ENCODE measurements at places on chromosomes 5 and 9.
A peak's percentile ranks its signal among the peaks of the same experiment; 100 is the strongest.

DNA sequence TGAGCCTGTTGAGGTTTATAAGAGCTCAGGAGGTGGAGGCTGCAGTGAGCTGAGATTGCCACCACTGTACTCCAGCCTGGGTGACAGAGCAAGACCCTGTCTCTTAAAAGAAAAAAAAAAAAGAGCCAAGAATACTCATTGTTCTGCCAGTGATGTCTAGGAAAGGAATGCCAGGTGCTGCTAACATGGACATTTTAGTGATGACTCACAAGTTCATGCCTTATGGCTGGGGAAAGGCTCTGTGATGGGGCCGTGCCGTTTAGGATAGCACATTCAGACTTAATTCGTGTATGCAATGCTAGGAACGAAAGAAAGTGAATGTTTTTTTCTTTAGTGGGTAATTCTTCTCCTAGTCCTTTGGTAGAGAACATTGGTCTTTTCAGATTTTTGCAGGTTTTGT lies 134.2 kb downstream of the ARHGAP26 start:
- no peak for DNase-seq

DNA sequence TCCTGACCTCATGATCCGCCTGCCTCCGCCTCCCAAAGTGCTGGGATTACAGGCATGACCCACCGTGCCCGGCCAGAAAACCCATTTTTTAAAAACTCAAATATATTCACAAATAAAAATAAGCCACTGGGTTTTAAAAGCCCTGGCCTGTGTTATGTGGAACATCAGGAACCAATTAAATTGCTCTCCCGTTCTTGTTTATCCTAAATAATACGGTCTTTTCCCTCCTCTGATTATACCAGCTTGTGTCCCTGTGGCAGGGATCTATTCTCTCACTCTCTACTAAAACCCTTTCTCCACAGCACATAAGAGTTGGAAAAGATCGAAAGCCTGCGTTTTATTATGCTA lies 30.1 kb upstream of the LPAR1 start:
- no peak for DNase-seq

GRCh38 chr5:147643142-147643541 lies 133.3 kb upstream of the DPYSL3 start:
- DNase-seq = no peak

DNA sequence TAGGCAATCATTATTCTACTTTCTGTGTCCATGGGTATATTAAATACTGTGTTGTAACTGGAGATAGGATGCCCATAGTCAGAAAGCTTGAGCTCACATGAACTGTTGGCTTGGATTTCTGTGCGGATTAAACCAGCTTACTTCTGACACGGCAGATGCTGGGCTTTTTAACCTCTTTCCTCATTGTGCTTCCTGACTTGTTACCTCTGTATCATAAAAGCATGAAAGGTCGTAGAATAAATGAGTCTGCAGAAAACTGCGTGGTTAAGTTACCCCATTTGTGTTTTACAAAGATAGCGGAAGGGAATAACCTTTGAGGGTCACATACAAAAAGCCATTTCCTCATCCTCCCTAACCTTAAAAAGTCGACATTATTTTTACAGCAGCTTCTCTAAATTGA lies 199.5 kb upstream of the DMRT1 start:
- DNase-seq = no peak

GRCh38 chr5:95530416-95530815 lies 24.4 kb downstream of the SKIC3 start:
- DNase-seq = peak; percentile 82

DNA sequence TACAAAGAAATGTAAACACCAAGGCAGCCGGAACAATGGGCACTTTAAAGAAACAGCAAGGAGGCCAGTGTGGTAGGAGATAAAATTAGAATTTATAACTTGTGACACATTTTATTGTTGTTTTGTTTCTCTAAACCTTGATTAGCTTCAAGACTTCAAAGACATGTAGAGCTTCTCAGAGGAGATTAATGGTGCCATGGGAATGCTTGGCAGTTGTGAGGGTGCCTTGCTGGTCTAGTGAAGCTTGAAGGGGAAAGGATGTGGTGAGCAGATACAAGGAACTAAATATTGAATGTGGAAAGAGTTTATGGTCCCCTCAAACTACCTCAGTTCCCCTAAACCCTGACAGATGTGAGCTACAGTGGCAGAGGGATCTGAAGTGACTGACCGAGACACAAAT lies 322.4 kb upstream of the ADAMTS16 start:
- DNase-seq = no peak

DNA sequence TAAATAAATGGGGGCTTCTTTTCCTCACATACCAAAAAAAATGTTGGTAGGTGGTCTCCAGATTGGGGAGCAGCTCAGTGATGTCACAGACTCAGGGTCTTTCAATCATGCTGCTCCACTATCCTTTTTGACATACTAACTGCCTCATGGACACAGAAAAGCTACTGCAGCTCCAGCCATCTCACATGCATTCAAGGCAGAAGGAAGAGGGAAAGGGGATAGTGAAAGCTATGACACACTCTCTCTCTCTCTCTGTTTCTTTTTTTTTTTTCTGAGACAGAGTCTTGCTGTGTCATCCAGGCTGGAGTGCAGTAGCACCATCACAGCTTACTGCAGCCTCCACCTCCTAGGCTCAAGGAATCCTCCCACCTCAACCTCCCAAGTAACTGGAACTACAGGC lies 7.9 kb upstream of the ADGRD2 start:
- DNase-seq = no peak

GRCh38 chr5:180689071-180689694 lies 39.8 kb upstream of the FLT4 start:
- DNase-seq = no peak

DNA sequence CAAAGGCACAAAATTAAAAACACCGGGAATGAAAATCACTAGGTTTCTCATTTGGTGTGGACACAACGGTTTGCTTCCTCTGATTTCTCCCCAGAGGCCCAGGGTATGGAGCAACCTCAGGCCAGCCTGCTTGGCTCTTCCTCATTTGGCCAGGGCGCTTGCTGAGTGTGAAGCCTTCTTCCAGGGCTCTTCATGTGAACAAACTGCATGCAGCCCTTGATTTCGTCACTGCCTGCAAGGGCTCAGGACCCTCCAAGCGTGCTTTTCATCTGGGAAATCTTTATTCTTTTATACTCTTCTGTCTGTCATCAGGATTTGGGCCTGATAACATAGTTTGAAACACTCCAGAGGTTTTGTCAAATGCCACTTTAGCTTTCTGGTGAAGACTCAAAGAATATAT lies 122.6 kb upstream of the KLF4 start:
- peak; percentile 55 for DNase-seq

DNA sequence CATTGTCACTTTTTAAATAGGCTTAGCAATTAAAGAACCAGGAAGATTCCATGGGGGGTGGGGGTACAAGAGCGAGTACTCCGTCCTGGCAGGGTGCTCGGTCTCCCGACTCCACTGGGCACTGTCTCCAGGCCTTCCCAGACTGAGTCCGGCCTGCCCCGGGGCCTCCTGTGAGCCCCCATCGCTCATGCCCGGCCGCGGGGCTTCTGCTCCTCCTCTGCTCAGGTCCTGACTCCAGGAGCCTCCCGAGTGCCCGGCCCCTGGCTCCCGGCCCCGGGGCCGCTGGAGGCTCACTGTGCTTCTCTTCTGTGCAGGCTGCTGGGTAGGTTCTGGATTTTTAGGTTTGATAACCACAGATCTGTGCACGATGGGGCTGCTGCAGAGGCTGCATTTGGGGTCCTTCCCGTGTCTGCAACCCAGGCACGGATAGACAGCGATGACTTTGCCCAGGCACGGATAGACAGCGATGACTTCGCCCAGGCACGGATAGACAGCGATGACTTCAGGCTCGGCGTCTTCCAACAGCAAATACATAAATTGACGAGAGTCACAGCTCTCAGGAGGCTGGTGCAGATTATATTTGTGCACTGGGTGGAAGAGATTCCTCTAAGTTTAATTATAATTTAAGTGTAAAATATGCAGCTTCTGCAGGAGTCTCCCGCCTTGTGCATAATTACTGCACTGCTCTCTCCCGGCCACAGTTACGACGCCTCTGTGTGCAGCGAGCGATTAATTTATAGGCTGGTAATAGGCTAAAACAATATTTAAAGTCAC lies 74.8 kb upstream of the RXRA start:
- DNase-seq = no peak

DNA sequence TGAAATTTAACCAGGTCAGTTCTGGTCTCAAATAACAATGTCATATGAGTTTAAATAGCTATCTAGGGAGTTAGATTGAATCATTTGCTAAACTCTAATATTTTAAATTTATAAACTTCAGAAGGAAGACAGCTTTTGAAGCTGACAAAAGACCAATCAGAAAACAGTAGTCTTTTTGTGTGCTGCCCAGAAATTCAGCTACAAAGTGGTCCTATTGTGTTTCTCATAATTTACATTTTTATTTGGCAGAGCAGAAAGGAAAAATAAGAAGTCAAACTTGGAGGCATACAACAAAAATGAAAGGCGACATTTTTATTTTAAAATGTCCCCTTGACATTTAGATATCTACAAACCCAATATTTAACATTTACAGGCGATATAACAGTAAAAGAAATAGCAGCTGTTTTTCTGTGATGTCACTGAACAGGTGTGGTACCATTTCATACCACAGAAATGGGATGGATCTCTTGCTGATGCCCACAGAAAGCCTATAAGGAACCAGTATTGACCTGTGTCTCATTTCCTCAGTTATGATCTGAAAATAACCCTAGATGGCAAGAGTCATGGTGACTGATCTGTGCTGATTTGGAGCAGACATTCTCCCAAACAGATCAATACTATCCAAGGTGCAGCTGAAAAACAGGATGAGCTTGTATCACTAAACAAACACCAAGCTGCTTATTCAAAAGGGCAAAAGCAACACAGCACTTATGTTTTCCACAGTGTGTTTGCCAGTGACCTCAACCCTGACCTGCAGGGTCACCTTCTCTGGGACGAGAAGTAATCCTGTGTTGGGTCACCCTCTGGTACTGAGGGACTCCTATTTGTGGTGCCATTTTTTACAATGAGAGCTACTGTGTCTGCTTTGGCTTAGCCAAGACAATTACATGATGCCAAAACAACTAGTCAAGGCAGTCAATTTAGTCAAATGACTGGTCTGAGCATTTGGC lies 3.6 kb upstream of the FST start:
- DNase-seq = no peak

DNA sequence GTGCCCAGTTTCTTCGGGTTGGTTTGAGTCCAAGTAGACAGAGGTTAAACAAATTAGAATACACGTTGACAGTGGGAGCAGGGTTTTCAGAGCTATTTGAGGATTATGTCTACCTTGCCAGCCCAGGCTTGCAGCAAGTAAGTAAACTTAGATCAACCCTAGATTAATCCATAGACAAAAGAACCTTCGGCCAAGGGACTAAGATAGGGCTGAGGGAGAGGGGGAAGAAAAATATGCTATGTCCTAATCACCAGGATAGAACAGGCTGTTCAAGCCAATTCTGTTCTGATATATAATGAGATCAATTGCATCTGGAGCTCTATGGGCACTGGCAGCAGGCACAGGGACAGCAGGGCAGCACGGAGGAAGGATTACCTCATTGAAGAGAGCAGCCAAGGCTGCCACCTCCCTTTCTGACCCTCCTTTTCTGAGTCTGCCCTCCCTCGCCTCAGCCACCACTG lies 377.7 kb downstream of the PIK3R1 start:
- no peak for DNase-seq

DNA sequence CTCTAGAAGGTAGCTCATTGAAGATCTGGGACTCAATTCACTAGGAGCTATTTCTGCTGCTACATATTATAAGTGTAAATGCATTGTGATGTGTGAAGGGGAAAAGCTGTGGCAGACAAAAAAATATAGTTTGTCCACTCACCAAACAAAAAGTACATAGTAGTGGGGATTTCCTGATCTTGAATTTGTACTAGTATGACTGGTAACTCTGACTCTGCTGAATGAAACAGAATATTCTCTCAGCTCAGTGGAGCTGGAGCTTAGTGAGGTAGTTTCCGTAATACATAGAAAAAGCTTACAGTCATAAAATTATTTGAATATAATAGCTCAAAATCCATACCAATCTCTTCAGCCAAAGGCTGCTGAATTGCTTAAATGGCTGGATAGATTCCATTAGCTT lies 455.6 kb upstream of the CD180 start:
- no peak for DNase-seq

DNA sequence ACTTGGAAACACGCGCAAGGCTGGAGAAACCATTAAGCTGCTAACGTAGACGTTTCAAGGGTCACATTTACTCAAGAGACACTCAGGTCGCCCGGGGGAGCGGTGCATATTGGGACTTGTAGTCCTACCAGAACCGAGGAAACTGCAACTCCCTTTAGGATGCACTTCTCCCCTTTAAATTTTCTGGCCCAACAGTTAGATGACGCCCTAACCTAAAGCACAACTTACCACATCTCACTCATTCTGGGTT lies 384 bp upstream of the DMXL1 start:
- no peak for DNase-seq

DNA sequence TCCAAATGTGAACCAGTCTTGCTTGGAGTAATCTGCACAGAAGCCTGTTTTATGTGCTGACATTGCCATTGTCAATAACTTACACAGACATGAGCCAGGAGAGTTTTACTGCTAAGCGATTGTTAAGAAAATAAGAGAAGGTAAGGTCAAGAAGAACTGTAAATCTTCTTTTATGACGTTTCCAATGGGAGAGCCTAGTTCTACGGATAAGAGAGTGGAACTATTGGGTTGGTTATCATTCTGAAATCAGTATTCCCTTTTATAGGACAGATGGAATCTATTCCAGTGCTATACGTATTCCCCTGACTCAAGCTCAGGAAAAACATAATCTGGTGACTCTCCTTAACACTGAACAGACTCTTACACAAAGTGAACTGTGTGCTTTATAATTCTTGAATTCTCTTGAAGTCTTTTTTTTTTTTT lies 137.9 kb upstream of the OTULINL start:
- DNase-seq = peak; percentile 23

DNA sequence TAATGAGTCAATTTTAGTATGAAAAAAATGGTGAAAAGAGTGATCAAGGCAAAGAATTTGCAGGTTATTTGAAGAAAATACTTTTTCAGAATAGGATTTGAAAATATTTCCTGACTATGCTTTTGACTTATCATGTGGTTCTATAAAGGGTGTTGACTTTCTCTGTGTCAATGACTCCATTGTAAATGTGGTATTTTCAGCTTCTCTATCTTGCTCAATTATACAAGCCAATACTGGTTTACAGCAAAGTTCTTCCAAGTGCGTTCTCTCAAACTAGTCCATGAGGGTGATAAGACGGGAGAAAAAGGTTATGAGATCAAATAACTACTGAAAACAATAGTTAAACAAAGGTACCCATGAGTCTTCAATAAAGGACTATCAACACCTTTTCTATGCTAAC lies 21.7 kb downstream of the IL33 start:
- no peak for DNase-seq

GRCh38 chr5:10689391-10690081 lies 71.5 kb downstream of the DAP start:
- peak; percentile 24 for DNase-seq

DNA sequence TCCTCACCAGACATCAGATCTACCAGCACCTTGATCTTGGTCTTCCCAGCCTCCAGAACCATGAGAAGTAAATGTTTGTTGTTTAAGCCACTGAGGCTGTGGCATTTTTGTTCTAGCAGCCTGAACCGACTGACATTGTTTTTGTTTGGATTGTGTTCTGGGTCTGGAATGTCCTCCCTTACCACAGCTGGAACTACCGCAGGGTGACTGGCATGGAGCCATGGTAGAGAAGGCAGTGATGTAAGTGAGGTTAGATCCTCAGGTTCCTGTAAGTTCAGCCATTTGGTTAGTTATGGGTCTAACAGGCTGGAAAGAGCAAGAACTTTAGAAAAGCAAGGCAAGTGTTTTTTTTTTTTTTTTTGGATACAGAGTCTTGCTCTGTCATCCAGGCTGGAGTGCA lies 209.3 kb downstream of the DAB2IP start:
- peak; percentile 95 for DNase-seq

GRCh38 chr9:5864446-5864845 lies 26.2 kb upstream of the MLANA start:
- DNase-seq = no peak
